ENCODE measurements at places on chromosomes 16 and 17.
A peak's percentile ranks its signal among the peaks of the same experiment; 100 is the strongest.

GRCh38 chr17:45946841-45947256 is 52.2 kb upstream of the STH start:
- DNase-seq, result peak; percentile 51

DNA sequence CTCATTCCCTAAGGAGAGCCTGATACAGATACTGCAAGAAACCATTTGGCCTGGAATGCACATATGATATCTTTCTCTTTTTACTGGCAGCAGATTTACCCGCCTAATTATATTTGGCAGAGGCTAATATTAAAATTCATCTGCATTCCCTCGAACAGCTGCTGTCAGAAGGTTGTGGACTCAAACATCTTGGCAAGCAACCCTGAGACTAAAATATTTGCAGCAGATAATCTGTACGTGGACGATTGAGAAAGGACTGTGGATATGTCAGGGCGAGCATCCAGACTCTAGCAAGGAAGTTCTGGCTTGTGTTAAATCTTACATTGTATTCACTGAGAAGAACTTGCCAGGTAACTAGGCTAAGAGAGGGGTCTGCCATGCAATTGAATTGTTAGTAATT is 65.2 kb downstream of the SNX20 start:
- peak; percentile 68 for DNase-seq

GRCh38 chr16:31819386-31819785 is 54.2 kb upstream of the ZNF267 start:
- no peak for DNase-seq

GRCh38 chr16:48124266-48124665 is 31.5 kb downstream of the ABCC12 start:
- no peak for DNase-seq

- no peak for DNase-seq
Measured at GRCh38 chr16:55184052-55184451, 140.0 kb upstream of the IRX6 start.

- DNase-seq, result no peak
Measured at GRCh38 chr16:67995423-67995822, 3.9 kb downstream of the DPEP2 start.

DNA sequence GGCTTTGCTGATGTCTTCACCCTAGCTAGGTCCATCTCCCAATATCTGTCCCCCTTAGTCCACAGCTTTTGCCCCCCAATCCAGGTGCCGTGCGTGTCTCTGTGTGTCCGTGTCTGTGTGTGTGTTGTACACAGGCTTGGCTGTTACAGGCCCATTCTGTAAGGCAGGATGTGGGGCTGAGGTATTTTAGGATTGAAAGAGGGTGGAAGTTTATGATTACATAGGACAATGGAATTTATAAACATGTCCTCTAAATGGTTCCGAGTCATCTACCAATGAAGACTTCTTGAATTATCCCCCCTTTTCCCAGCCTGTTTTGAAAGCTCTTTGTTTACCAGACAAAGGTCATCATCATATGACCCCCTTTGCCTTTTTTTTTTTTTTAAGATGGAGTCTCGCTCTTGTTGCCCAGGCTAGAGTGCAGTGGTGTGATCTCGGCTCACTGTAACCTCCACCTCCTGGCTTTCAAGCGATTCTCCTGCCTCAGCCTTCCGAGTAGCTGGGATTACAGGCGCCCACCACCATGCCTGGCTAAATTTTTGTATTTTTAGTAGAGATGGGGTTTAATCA is 21.9 kb downstream of the ACE start:
- DNase-seq, result no peak

GRCh38 chr17:80604009-80604669 is 59.5 kb downstream of the RPTOR start:
- no peak for DNase-seq

- DNase-seq, result no peak
Measured at GRCh38 chr16:19170043-19170655, 2.1 kb downstream of the SYT17 start.

- DNase-seq, result peak; percentile 88
Measured at GRCh38 chr17:32494621-32495358, 8.0 kb downstream of the CDK5R1 start.

DNA sequence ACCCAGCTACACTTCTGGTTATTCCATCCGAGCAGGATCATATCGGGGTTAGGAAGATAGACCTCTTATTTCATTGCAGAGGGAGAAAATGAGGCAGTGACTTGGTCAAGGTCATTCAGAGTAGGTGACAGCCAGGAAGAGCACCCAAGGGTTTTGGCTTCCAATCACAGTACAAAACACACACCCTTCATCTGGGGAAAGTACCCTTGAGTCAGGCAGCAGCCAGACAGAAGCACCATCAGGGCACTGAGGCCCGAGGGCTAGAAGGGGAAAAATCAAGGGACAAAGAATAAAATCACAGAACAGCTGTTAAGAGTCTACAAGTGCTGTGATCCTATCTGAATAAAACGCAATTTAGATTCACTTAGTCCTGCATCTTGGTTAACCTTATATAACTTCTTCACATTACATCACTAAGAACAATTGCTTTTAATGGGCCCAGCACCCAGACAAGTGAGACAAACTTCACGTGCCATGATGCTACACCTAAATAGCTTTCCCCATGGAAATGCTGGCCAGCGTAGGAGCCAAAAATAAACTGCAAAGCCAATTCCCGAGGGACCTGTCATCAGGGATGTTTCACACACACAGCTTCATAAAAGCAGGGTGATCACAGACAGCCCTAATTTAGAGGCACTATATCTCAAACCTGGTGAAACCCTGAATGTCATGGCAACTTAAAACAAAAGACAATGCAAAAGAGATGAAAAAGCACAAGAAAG is 4.9 kb downstream of the UBE2O start:
- DNase-seq, result no peak

DNA sequence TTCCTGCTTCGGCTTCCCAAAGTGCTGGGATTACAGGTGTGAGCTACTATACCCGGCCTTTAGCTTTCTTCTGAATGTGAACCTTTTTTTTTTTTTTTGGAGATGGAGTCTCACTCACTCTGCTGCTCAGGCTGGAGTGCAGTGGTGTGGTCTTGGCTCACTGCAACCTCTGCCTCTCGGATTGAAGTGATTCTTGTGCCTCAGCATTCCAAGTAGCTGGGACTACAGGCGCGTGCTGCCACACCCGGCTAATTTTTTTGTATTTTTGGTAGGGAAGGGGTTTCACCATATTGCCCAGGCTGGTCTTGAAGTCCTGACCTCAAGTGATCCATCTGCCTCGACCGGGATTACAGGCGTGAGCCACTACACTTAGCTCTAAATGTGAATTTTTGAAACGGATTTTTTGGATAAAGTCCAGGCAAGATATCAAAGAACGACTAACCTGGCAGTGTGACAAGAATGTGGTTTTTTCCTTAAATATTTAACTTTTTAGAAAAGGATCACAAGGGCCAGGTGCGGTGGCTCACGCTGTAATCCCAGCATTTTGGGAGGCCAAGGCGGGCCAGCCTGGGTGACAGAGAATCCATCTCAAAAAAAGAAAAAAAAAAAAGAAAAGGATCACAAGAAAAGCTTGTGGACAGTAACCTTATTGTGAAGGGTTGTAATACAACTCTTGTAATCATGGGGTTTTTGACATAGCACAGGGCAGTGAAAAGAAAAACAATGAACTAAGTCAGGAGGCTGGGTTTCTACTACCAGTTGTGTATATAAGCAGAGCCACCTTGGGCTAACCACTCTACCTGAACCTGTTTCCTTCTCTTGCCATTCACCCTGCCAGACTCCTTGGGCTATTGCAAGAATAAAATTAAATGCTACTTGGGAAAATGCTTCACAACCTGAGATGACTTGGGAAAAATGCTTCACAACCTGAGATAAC is 6.2 kb downstream of the BRCA1 start:
- DNase-seq, result peak; percentile 8

DNA sequence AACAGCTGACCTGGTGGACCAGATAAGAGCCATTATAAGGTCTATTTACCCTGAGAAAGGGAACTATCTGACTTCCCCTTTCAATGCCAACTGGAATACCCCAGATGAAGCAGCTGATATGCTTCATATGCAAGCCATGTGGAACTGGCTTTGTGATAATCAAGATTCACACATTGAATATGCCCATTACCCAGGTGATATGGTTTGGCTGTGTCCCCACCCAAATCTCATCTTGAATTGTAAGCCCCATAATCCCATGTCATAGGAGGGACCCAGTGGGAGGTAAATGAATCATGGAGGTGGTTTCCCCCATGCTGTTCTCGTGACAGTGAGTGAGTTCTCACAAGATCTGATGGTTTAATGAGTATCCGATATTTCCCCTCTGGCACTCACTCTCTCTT is 42.1 kb downstream of the IKZF3 start:
- no peak for DNase-seq

DNA sequence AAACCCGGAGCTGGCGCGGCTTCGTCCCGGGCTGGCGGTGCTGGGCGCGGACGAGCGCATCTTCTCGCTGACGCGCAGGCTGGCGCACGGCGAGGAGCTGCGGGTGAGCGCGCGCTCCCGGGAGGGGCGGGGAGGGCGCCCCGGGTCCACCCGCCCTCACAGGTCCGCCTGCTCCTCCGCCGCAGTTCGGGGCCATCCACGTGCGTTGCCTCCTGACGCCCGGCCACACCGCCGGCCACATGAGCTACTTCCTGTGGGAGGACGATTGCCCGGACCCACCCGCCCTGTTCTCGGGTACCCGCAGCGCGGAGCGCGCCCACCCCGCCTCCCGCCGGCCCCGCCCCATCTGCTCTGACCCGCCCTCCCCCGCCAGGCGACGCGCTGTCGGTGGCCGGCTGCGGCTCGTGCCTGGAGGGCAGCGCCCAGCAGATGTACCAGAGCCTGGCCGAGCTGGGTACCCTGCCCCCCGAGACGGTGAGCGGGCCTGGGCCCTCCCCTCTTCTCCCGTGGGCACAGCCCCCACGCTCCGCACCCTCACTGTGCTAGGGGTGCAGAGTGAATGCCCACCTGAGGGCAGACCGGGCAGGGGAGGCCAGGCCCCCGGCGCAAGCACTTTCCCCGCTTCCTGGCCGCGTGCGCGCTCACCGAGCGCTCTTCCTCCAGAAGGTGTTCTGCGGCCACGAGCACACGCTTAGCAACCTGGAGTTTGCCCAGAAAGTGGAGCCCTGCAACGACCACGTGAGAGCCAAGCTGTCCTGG is 1.4 kb downstream of the HAGHL start:
- DNase-seq, result peak; percentile 64

- DNase-seq, result no peak
Measured at GRCh38 chr16:15770107-15770506, 86.7 kb downstream of the MYH11 start.

DNA sequence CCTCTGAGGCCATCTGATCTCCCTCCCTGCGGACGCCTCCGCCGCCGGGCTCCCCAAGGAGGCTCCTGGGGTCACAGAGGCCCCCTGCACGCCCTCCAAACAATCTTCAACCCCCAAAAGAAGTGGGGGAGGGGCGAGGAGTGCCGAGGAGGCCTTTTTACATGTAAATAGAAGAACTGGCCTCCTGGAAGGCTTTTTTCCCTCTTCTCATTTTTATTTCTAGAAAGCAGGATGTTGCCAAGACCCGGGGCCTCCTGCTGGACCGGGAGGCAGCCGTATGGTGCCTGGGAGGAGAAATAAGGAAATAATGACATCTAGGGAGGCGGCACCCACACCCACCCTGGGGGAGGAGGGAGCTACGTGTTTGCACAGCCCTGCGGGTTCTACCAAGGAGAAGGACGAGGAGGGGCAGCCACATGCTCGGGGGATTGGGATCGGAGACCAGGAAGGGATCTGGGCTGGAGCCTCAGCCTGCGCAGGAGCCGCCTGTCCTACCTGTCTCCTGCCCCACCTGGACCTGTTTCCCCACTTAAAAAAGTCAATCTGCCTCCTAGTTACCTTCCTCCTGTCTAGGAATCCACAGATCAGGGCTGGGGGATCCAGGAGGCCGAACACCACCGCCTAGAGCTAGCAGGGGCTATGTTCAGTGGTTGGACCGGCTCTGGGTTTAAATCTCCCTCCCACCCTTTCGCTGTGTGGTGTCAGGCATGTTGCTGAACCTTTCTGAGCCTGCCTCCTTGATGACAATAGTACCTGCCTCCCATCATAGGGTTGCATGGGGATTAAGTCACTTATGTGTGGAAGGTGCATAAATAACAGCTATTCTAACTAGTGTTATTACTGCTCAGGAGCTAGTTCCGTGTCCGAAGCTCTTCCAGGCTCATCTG is 175.7 kb upstream of the GSE1 start:
- peak; percentile 85 for DNase-seq

DNA sequence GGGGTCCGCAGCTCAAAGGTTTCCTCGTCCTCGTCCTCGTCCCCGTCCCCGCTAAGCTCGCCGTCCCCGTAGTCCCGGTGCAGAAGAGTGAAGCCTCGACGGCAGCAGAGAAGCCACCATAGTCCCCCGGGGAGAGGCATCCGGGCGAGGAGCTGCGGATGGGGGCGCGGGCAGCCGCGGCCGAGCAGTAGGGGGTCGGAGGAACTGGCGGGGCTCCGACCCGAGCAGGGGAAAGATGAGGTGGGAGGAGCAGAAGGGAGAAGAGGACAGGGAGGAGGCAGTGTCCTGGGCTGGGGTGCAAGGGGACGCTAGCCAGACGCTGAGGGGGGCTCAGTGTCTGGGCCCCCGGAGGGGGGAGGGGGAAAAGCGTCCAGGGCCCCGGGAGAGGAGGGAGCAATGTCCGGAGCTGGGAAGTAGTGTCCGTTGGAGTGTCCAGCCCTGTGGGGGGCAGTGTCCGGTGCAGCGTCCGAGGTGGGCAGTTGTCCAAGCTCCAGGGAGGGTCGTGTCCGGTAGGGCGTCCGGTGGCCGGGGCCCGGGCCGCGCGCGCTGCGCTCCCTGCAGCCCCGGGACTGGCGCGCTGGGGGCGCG is at the start of gene PLEKHH3:
TSS of gene PLEKHH3 (minus strand) at position 571 of the 588 bp plus-strand sequence. CDS start at position 140, 431 bp downstream.
- DNase-seq, result peak; percentile 63

DNA sequence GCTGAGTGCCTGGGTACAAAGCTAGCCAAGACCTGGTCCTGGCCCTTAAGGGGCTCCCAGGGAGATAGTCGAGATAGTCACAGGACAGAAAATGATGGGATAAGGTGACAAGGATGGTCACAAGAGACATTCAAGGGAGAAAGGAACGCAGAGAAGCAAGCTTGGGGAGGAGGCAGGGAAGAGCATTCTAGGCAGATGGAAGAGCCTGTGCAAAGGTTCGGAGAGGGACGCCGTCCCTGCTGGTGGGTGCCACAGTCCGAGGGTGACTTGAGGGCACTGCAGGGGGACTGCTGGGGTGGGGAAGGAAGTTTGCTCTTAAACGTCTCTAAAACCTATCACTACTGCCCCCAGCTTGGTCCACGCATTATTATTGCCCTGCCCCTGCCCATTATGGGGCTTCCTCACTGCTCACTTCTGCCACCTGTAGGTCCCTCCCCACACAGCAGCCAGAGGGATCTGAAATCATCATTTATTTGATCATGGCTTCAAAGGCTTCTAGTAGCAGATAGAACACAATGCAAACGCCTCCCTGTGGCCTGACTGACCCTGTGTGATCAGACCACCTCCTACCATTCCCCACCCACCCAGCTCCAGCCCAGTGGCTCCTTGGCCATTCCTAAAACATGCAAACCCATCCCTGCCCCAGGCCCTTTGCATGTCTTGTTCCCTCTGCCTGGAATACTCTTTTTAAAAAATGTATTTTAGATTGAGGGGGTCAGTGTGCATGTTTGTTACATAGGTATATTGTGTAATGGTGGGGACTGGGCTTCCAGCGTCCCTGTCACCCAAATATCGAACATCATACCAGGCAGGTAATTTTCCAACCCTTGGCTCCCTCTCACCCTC is 60.3 kb downstream of the RMI2 start:
- DNase-seq, result no peak

All from NCI-H446 (cell line).